ENCODE measurements at places on chromosomes 2 and 18. TPM values are rescaled to one million over a fixed set of nuclear protein-coding genes. Genes with fewer than 3 reads are reported as not detected.

The DSG4 gene
- not detected for polyA plus RNA-seq

The ABCA12 gene
- polyA plus RNA-seq: not detected

The ITPRIPL1 gene
- 2.0 TPM for polyA plus RNA-seq

The KCNIP3 gene
- not detected for polyA plus RNA-seq

The ANKRD36B gene
- polyA plus RNA-seq: 4.2 TPM

The FHL2 gene
- polyA plus RNA-seq: 0.39 TPM

The FIGN gene
- polyA plus RNA-seq: not detected

The SLC35F6 gene
- 5.7 TPM for polyA plus RNA-seq

The CREG2 gene
- not detected for polyA plus RNA-seq
